ENCODE measurements at places on chromosomes 2 and 18. TPM values are rescaled to one million over a fixed set of nuclear protein-coding genes. Genes with fewer than 3 reads are reported as not detected.
A peak's percentile ranks its signal among the peaks of the same experiment; 100 is the strongest.

DNA sequence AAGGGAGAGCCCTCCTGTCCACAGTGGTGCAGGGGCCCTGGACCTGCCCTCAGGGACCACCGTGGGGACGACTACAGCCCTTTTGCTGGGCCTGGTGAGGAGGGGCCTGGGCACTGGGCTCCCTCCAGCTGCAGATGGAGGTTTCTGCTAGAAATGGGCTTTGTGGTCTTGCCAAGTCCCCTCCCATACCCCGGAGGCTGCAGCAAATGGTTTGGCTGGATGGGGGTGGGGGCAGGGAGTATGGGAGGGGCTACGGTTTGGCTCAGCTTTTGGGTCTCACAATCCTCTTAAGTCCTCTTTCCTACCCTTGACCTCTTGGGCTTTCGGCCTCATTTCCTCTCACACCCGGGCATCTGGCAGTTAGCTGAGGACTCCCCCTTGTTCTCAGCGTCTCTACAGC, 21.7 kb downstream of the TET3 start:
- H3K4me1 ChIP-seq: peaks cover 47% of the 10 kb centered on the region
- DNase-seq: no peak
- peak overlapping the region; percentile 27 for H3K4me3 ChIP-seq
- H3K36me3 ChIP-seq: peaks cover 5% of the 10 kb centered on the region
- H3K27me3 ChIP-seq: peaks cover 2% of the 10 kb centered on the region

DNA sequence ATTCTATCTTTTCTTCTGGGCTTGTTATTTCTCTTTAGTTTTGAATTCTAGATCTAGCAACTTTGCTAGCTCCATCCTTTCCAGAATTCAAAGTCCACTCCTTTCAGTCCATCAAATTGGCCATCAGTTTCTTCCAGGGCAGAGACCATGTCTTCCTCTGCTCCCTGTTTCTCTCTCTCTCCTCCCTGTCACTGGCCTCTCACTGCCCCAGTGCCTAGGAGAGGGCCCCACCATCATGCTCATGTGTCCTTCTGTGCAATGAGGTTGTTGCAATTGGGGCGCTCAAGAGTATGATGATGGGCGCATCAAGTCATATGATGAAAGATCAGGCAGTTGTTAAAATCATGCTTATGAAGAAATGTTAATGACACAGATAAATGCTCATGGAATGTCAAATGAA, 159.2 kb upstream of the HS6ST1 start:
- no peak for DNase-seq
- H3K27me3 ChIP-seq: peaks cover 2% of the 10 kb centered on the region
- no peaks in the 10 kb centered on the region for H3K36me3 ChIP-seq
- H3K4me3 ChIP-seq: no peak overlapping the region
- no peaks in the 10 kb centered on the region for H3K4me1 ChIP-seq
- no peak overlapping the region for H3K27ac ChIP-seq

GRCh38 chr2:65595630-65596029, 163.2 kb upstream of the SPRED2 start:
- peaks cover 11% of the 10 kb centered on the region for H3K4me1 ChIP-seq
- H3K27me3 ChIP-seq: peaks cover 3% of the 10 kb centered on the region
- no peak for DNase-seq
- no peak overlapping the region for H3K4me3 ChIP-seq
- no peak overlapping the region for H3K27ac ChIP-seq

Gene GRP
- total RNA-seq: not detected

GRCh38 chr18:76522122-76522503, 27.1 kb upstream of the ZNF516 start:
- no peaks in the 10 kb centered on the region for H3K36me3 ChIP-seq
- peaks cover 43% of the 10 kb centered on the region for H3K4me1 ChIP-seq
- DNase-seq: peak; percentile 28
- peak overlapping the region; percentile 79 for H3K27ac ChIP-seq

Gene DLGAP1
- 1.8 TPM for total RNA-seq

GRCh38 chr2:43227830-43228281, 1.4 kb upstream of the ZFP36L2 start:
- H3K4me3 ChIP-seq: peak overlapping the region; percentile 85
- peaks cover 38% of the 10 kb centered on the region for H3K4me1 ChIP-seq
- H3K27ac ChIP-seq: peak overlapping the region; percentile 83
- H3K36me3 ChIP-seq: peaks cover 11% of the 10 kb centered on the region
- DNase-seq: no peak
- peaks cover 9% of the 10 kb centered on the region for H3K27me3 ChIP-seq

GRCh38 chr2:199838399-199838798, 12.6 kb downstream of the FTCDNL1 start:
- no peaks in the 10 kb centered on the region for H3K27me3 ChIP-seq
- DNase-seq: no peak
- H3K4me3 ChIP-seq: no peak overlapping the region
- no peaks in the 10 kb centered on the region for H3K36me3 ChIP-seq
- no peaks in the 10 kb centered on the region for H3K4me1 ChIP-seq
- H3K27ac ChIP-seq: no peak overlapping the region

GRCh38 chr2:90207454-90208058, 1516.1 kb downstream of the RPIA start:
- H3K36me3 ChIP-seq: no peaks in the 10 kb centered on the region
- peaks cover 6% of the 10 kb centered on the region for H3K27me3 ChIP-seq
- no peaks in the 10 kb centered on the region for H3K4me1 ChIP-seq
- H3K4me3 ChIP-seq: no peak overlapping the region

Gene AMER3
- 0.18 TPM for total RNA-seq

Gene M1AP
- total RNA-seq: 0.74 TPM

- H3K4me3 ChIP-seq: peak overlapping the region; percentile 71
- H3K27ac ChIP-seq: no peak overlapping the region
- no peaks in the 10 kb centered on the region for H3K36me3 ChIP-seq
- H3K27me3 ChIP-seq: peaks cover 22% of the 10 kb centered on the region
Measured at GRCh38 chr18:5195656-5196055, 1.4 kb downstream of the AKAIN1 start.

Gene RAB10
- 130 TPM for total RNA-seq

DNA sequence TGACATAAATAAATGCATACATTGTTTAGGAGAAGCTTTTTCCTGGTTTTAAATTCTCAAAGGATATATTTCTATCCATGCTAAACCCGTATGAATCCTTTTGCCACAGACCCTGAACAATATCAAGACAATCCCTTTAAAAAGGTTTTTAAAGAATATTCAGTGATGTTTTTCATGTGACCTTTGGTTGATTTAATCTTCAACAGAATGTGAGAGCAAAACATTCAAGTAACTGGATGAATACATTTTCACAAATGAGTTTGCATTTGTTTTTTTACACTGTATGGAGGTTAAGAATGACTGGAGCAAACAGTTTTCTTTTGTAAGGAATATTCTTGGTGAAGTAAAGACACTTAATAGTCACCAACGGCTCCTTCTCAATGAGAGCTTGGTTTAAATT, 139.4 kb upstream of the CWC22 start:
- no peaks in the 10 kb centered on the region for H3K36me3 ChIP-seq
- H3K4me1 ChIP-seq: no peaks in the 10 kb centered on the region
- H3K27ac ChIP-seq: no peak overlapping the region
- H3K27me3 ChIP-seq: no peaks in the 10 kb centered on the region

Gene FSHR
- not detected for total RNA-seq

DNA sequence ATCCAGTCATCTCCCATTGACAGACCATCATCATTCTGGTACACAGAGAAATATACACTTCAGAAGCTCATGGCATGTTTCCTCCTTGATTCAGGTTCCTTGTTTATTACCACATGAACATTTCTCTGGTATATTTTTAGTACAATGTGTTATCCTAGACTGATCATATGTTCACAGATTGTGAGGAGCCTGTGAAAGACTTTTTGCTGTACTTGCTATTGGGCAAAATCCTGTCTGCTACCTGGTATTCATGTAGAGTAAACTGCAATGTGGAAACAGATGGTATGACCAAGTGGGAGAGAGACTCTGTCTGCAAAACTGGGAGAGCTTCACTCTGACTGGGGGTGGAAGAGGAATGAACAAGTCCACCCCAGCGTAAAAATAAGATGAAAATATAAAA, 657.2 kb downstream of the IRS1 start:
- no peak overlapping the region for H3K27ac ChIP-seq
- DNase-seq: no peak
- no peaks in the 10 kb centered on the region for H3K27me3 ChIP-seq
- H3K36me3 ChIP-seq: no peaks in the 10 kb centered on the region

GRCh38 chr2:234699456-234699855, 202.6 kb upstream of the ARL4C start:
- peaks cover 4% of the 10 kb centered on the region for H3K27me3 ChIP-seq
- no peak overlapping the region for H3K4me3 ChIP-seq
- no peak overlapping the region for H3K27ac ChIP-seq
- H3K36me3 ChIP-seq: peaks cover 18% of the 10 kb centered on the region
- H3K4me1 ChIP-seq: no peaks in the 10 kb centered on the region
- DNase-seq: no peak
